ENCODE measurements at places on chromosomes 5 and 9.

DNA sequence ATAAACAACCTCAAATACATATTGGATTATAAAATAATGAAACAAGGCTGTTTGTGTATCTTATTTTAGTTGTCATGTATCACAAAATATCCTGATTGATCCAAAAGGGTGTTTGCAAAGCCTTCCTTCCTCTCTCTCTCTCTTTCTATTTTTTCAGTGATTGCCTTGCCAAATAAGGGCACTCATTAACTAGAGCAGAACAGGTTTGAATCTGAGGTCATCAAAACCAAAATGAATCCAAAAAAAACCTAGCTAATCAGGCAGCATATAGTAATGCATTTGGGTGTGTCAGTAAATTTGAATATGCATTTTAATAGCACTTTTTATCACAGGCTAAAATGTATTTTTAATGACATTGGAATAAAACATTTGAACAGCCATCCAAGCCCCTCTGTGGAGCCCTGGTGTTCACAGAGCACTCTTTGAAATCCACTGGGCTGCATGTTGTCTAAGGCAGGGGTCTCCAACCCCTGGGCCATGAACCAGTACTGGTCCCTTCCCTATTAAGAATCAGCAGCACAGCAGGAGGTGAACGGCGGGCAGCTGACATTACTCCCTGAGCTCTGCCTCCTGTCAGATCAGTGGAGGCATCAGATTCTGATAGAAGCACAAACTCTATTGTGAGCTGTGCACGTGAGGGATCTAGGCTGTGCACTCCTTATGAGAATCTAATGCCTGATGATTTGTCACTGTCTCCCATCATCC is 171.8 kb upstream of the RAI14 start:
- no peak for DNase-seq

- DNase-seq = no peak
Observed at GRCh38 chr5:133941456-133942196, 26.8 kb downstream of the C5orf15 start.

- DNase-seq = no peak
Observed at GRCh38 chr9:121878271-121878822, 214.8 kb downstream of the TTLL11 start.

GRCh38 chr9:134495881-134496412 is 145.7 kb upstream of the COL5A1 start:
- no peak for DNase-seq

DNA sequence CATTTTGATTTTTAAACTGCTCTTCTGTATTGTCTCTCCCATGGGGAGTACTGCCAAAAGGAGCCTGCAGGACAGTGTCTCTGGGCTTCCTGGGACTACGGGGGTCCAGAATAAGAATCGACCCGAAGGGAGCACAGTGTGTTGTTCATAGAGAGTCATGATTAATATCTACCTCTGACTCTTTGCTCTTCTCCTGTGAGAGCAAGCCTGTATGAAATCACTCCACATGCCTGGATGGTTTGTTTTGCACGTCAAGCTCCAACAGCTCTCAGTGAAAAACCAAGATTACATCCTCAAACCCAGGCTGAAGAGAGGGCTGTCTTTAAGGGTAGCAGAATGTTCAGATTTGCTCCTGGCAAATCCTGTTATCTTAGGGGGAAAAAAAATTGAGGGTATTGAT is 1860.0 kb upstream of the WWC1 start:
- DNase-seq = no peak

GRCh38 chr9:99005651-99006050 is 61.9 kb downstream of the COL15A1 start:
- no peak for DNase-seq

DNA sequence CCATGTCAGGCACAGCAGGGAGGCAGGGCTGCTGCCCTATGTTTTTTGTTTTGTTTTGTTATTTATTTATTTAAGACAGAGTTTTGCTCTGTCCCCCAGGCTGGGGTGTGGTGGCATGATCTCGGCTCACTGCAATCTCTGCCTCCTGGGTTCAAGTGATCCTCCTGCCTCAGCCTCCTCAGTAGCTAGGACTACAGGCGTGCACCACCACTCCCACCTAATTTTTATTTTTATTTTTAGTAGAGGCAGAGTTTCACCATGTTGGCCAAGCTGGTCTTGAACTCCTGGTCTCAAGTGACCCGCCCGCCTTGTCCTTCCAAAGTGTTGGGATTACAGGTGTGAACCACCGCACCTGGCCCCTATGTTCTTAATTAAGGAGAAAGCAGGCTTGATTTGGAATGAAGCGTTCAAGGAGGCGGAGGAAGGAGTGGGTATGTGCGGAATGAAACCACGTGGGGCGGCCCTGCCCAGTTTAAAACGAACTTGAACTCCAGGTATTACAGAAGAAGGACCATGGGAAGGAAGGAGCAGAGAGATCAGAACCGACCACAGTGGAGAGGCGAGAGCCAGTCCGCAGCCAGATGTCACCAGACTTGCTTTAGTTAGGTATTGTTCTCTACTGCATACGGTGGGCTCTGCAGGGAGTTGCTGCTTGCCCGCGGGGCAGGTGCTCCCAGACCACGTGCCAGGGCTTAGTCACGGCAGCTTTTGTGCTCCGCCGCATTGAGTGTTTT is 34.9 kb upstream of the EPB41L4B start:
- no peak for DNase-seq
